HCT116 (cell line): ENCODE measurements at places on chromosomes 4 and X. TPM values are rescaled to one million over a fixed set of nuclear protein-coding genes. Genes with fewer than 3 reads are reported as not detected.

SYP gene
- 1.2 TPM for total RNA-seq

GRCh38 chr4:2367626-2368025 lies 50.8 kb downstream of the ZFYVE28 start:
- DNase-seq: no peak

GLRB gene
- total RNA-seq: not detected

AR gene
- total RNA-seq: 0.02 TPM

DNA sequence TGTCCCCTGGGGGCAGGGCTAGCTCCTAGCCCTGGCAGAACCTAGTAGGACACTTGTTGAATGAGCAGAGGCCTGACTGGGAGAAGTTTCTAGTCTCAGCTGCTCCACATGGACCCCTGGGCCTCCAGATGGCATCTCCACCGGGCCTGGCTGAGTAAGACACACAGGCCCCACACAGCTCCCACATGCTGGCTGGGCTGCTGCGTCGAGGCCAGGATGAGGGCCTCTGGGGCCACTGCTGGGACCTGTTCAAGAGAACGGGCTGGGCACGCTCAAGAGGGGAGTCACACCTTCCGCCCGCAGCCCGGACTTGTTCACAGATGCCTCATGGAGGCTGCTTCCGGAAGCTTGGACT lies 4.2 kb upstream of the HGFAC start:
- no peak for DNase-seq

GRCh38 chr4:101239665-101240064 lies 107.7 kb downstream of the PPP3CA start:
- DNase-seq: no peak

CT45A8 gene
- total RNA-seq: not detected

ADRA2C gene
- total RNA-seq: 28.1 TPM

DNA sequence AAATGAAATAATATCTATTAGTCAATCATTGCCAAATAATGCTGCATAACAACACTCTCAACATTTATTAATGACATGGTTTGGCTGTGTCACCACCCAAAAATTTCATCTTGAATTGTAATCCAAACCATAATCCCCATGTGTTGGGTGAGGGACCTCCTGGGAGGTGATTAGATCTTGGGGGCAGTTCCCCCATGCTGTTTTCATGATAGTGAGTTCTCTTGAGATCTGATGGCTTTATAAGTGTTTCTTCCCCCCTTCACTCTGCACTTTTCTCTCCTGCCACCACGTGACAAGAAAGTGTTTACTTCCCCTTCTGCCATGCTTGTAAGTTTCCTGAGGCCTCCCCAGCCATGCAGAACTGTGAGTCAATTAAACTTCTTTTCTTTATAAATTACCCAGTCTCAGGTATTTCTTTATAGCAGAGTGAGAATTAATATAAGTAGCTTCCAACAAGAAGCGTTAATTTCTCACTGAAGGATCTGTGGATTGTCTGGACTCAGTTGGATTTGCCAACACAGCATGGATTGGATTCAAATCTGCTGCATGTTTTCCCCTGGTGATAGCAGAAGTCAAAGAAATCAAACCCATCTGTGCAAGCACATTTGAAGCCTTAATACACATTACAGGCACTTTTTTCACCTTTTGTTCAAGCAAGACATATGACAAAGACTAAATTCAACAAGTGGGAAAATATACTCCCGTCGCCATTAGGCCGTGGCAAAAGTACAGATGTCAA lies 216.6 kb downstream of the PDGFC start:
- no peak for DNase-seq

MAGEA12 gene
- total RNA-seq: not detected
